Left renal cortex interstitium (tissue), 4 donors: ENCODE measurements at places on chromosomes 1 and 21. TPM values are rescaled to one million over a fixed set of nuclear protein-coding genes. Genes with fewer than 3 reads are reported as not detected.

Gene PDPN
- polyA plus RNA-seq, result 16.7 TPM

Gene SDE2
- 19.2 TPM for polyA plus RNA-seq

DNA sequence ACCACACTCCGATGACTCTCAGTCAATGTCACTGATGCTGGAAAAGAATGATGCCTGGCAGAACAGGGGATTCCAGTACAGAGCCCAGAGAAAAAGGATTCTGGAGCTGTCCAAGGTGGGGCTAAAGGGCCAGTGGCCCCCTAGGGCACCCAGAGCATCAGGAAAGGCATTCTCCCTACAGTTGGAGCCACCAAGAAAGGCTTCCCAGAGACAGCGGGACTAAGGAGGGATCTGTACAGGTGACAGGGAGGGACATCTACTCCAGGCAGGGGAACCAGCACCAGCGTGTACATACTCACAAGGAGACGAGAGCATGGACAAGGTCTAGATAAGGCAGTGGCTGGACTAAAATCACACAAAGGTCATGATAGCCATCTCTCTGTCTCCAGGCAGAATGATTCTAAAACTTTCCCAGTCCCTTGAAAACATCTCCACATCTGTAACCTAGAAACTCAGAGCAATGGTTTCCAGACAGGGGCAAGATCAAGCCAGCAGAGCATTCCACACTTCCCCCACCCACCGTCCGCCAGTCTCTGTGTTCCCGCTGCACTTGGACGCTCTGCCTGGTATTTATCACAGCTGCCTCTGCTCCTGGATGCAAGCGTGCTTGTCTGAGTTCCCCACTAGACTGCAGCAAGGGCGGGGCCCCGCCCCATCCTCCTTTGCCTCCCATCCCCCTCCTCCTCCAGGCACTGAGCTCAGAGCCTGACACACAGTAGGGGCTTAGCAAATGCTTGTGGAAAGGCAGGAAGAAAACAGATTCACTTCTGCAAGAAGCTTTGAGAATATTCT lies 111.6 kb upstream of the ZC3H12A start:
- peak; percentile 2 for DNase-seq

GRCh38 chr1:8218351-8219092 lies 99.4 kb upstream of the SLC45A1 start:
- no peak for DNase-seq

Gene TRIM62
- polyA plus RNA-seq, result 9.2 TPM

- no peak for DNase-seq
These were observed 42.7 kb downstream of the SLC30A10 start for GRCh38 chr1:219885680-219886079.

Gene CD5L
- polyA plus RNA-seq, result not detected

DNA sequence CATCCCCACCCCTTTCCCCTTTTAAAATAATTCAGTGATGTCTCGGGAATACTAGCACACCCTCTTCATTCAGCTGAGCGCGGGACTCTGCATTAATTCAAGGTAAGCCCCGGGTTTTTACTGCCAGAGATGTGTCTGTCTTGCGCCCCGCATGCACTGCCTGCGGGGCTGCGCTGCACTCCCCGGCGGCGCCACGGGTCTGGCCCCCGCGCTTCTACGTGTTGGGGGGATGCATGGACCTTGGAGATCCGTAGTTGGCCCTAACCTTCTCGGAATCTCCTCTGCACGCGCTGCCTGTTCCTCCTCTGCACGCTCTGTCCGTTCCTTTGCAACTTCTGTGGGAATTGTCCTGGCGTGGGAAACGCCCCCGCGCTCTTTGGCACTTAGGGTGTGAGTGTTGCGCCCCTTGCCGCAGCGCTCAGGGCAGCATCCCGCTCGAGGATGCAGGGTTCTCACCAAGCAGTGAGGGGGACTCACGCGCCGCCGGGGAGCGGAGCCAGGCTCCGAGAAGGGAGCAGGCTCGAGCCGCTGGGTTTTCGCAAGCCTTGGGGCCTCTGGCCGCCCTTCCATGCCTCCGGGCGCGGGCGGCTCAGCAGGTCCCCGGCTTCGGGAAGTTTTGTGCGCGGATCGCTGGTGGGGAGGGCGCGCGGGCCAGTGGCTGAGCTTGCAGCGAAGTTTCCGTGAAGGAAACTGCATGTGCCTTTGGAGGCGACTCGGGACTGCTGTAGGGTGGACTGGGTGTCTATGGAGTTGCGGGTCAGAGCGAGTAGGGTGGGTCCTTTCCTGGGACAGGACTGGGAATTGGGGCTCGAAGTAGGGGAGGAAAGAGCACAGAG lies 165.1 kb upstream of the CACNA1E start:
- no peak for DNase-seq

DNA sequence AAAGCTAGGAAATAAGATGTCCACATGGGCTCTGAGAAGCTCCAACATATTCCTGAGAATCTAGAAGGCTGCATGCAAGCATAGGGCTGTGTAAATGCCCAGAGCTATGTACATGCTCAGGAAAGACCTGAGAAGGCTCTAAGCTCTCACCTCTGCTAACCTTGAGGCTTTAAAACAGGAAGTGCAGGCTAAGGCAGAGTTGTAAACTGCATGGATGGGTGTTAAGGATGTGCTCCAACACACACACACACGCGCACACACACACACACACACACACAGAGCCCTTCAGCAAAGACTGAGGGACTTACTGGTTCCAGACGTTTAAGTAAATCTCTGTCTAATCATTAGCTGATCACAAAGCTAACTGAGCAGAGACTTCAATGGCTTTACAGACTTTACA lies 162.9 kb downstream of the TRABD2B start:
- no peak for DNase-seq

GRCh38 chr1:199202331-199202730 lies 563.5 kb downstream of the PTPRC start:
- no peak for DNase-seq

DNA sequence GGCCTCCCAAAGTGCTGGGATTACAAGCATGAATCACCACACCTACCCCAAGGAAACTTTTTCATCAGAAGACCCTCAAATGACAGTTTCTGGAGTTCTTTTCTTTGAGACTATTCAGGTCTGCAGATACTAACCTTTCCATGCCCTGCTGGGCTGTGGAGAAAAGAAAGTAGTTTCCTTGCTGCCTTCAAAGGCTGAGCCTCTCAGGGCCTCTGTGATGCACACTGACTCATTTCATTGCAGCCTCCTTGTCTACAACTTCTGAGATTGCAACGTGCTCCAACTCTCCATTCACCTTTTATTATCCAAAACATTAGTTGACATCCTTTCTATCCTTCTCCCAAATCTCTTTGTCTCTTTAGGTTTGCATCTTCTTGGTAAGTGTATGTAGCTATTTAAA lies 8.8 kb upstream of the SAMSN1 start:
- DNase-seq, result no peak

DNA sequence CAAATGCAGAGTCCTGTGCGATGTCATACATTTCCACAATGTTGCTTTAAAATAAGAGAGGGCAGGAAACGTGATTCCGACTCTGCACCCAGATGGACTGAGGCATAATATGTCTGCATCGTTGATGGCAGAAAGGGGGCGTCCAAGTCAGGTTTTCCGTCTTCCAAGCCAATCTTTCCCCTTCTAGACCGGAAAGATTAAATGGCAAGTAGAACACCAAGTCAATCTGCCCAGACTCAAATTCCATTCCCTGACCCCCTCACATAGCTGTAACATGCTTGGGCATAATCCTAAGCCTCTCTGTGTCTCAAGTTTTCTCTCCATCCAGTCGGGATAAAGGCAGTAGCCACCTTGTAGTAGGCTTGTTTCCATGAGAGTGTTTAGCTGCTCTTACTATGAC lies 14.4 kb downstream of the PCP4 start:
- no peak for DNase-seq

DNA sequence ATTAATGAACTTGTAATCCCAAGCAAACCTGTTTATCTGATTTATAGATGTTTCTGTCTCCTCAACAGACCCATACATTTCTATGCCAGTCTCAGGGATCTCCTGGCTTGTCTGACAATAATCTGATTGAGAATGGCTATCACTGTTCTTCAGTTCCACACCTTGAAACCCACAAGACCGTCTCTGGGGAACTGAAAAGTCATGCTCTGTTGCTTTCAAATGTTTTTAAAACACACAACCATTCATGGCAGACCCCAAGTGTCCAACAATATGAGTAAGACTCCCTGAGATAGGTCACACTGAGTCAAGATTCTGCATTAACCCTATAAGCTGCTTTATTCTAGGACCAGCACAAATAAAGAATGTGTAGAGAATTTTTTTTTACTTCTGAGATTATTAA lies 611.2 kb upstream of the PLXNA2 start:
- DNase-seq, result no peak

GRCh38 chr1:109392037-109392787 lies 5.5 kb downstream of the SORT1 start:
- DNase-seq, result no peak

GRCh38 chr1:25623007-25623406 lies 6.4 kb downstream of the MAN1C1 start:
- no peak for DNase-seq

- DNase-seq, result no peak
These were observed 15.1 kb upstream of the TUT4 start for GRCh38 chr1:52567943-52568342.

Gene HSD3B2
- polyA plus RNA-seq, result 0.87 TPM

DNA sequence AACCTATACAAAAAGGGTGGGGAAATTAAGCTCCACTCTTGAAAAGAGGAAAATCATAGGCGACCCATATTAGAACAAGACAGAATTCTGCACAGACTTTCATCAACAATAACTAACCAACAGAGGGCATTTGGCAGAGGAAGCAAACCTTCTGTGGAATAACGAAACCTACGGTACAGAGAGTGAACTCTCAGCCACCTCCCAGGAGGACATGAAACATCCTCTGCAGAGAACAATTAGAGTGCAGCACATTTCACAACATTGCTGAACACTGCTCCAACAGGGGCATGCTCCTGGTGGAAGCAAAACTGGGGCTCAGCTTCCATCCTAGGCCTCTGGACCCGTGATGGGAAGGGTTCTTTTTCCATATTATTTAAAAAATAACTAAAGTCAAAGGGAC lies 110.9 kb downstream of the KCNJ15 start:
- DNase-seq, result no peak
